ENCODE measurements at places on chromosomes 16 and 17.

DNA sequence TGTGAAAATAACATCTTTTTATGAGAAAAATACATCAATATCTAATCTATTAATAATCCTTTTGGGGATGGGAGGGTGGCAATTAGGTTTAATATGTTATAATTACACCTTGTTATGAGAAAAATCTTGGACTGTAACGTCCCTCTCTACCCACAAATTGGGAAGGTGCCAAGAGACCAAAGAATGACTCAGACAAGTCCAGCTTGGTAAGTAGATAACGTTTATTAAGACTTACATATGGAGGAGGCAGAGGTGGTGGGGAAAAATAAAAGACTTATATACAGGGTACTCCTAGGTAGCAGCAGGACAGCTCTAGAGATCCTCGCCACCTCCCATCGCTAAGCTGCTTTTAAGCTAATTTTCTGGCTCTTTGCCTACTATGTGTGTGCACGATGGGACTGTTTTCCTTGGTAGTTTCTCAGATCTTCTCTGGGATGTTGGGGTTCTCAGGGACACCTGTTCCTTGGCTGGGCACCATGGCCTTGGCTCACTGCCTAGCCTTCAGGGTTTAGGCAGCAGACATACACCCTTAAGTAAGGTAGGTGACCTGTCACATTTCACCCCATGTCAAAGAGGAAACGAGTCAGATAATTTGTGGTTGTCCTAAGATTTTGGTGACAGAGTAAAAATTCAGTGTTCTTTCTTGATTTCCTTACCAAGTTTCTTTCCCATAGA, 31.5 kb downstream of the RBL2 start:
- DNase-seq: no peak

DNA sequence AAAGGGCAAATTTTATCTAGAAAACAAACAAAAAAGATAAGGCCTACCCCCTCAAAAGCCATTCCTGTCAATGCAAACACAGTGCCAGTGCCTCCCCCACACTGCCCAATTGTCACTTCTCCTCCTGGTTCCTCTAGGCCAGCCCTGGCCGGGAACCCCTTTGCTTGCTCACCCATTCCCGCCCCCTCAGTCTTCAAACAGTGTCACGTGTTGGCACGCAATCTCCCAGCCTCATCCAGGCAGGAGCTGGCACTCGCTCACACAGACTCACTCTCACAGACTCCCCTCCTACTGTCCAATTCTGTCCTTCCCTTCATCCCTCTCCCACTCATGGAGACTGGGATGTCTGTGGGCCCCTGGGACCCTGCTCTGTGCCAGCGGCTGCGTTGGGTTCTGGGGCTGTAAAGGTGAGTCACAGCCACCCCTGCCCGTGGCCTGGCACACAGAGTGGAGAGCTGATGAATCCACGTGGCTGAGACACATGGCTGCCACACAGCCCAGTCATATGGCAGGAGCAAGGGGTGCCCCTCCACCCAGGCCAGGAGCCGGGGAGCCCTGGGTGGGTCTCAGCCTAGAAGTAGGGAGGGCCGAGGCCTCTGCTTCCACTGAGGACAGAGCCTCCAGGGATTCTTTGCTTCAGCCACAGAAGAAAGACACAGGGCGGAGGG, 54.8 kb downstream of the VAC14 start:
- no peak for DNase-seq

- DNase-seq: no peak
Measured at GRCh38 chr16:80041410-80041809, 440.9 kb upstream of the MAF start.

DNA sequence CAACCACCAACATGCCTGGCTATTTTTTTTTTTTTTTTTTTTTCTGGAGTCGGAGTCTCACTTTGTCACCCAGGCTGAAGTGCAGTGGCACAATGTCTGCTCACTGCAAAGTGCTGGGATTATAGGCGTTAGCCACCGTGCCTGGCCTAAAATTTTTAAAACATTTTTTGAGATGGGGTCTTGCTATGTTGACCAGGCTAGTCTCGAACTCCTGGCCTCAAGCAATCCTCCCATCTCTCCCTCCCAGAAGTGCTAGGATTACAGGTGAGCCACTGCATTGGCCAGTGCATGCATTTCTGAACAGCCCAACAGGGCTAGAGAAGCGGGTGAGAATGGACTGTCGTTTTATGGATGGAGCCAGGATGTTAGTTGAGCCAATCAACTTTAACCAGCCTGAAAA, 72.4 kb downstream of the ERCC4 start:
- no peak for DNase-seq

DNA sequence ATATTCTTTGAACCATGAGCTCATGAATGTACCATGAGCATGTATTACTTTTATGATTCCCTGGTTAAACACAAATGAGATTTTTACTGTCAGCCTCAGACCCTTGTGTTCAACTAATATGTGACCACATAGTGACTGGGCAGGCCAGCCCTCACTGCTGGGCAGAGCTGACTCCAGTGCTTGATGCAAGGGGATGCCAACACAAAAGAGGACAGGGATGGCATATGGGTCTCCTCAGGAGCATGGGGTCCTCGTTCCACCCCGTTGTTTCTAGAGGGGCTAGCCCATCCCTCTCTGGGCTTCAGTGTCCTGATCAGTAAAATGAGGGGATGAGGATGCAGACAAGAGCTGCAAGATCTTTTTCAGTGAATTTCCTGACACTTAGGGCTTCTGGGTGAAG, 19.3 kb downstream of the CFAP20 start:
- DNase-seq: no peak

GRCh38 chr16:4200000-4200780, 41.7 kb downstream of the SRL start:
- peak; percentile 70 for DNase-seq

DNA sequence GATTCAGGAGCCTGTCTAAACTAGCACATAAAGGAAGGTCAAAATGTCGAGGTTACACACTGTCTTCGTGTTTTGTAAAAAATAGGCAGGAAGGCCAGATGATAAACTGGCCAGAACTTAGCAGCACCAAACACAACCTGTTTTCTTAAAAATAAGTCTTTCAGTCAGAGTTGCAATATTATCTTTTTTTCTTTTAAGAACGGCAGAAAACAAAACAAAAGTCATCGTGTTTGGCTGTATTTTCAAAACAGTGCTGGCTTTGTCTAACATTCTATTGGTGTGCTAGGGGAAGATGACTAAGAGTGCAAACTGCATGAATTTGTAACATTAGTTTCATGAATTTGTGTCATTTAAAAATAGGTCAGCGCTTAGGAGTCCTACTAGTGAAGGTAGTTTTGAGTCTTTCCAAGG, 5.3 kb downstream of the MAF start:
- no peak for DNase-seq

GRCh38 chr17:58534901-58535421, 20.5 kb upstream of the MTMR4 start:
- no peak for DNase-seq

GRCh38 chr17:59620518-59621259, 994 bp downstream of the CLTC start:
- DNase-seq: peak; percentile 61

- no peak for DNase-seq
Measured at GRCh38 chr17:10265100-10265810, 66.8 kb upstream of the GAS7 start.

DNA sequence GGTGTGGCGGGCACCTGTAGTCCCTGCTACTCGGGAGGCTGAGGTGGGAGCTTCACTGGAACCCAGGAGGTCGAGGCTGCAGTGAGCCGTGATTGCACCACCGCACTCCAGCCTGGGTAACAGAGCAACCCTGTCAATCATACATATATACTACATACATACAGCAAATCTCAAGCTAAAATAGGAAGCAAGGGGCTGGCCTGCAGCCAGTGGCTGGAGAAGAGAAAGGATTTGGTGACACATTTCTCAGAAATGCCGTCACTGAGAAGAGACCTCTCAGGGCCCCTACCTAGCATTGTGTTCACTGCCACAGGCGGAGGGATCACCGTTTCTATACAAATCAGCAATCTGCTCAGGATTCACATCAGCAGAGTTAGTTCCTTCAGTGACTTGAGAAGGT, 16.9 kb downstream of the NARF start:
- DNase-seq: no peak

GRCh38 chr16:86324320-86324719, 186.0 kb upstream of the FOXF1 start:
- no peak for DNase-seq

DNA sequence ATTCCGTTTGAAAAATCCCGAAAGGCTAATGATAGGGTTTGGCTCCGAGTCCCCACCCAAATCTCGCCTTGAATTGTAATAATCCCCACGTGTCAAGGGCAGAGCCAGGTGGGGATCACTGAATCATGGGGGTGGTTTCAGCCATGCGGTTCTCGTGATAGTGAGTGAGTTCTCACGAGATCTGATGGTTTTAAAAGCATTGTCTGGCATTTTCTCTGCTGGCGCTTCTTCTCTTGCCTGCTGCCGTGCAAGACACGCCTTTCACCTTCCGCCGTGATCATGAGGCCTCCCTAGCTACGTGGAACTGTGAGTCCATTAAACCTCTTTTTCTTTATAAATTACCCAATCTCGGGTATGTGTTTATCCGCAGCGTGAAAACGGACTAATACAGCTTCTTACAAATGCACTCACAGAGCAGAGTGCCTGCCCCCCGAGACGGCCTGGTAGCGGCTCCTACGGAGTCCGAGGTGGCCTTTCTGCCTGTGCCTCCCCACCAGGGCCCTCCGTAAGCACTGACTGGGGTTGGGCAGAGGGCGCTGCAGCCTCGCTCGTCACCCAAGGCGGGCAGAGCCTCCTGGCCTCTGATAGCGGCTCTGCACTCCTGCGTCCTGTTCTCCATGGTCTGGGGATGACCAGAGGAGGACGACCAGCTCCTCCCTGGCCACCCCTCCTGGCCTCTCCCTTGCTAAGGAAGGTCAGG, 131.7 kb downstream of the FOXL1 start:
- no peak for DNase-seq

DNA sequence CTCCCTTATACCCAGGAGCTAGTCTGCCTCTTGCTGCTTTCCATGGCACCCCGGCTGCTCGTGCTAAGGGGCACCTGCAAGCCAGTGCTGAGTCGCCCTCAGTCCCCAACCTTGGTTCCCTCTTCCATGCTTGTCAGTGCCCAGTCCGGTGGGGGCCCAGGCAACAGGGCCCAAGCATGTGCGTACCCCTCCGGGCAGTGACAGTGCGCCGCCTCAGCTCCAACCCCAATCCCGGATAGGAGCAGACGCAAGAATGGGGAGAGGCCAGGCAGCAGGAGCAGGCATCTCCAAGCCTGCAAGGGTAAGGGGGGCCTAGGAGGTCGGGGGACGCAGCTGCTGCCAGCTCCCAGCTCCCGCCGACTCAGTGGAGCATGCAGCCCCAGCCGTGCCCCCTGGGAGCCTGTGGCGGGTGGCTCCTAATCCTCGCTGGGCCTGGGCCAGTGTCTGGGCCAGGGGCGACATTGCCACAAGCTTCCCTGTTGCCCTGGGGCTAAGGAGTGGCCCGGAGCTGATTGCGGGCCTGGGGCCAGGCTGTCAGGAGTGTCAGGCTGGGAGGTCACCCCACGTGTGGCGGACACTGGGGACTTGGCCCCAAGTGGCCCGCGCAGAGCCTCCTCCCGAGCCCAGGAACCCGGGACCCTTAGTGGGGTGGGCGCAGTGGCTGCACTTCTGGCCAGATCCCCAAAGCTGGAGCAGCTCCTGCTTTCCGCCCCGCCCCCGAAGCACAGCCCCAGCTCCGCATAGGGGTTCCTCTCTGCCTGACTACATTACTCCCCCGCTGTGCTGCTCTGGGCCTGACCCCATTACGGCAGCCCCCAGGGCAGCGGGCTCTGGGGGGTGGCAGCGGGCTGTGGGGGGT, 9.8 kb downstream of the CPD start:
- no peak for DNase-seq
